Natural killer cell (primary cell): ENCODE measurements at places on chromosomes 12 and 14.

GRCh38 chr12:101619026-101619786, 24.4 kb downstream of the MYBPC1 start:
- DNase-seq = no peak

- no peak for DNase-seq
Measured at GRCh38 chr14:33833706-33834465, 117.0 kb downstream of the EGLN3 start.

DNA sequence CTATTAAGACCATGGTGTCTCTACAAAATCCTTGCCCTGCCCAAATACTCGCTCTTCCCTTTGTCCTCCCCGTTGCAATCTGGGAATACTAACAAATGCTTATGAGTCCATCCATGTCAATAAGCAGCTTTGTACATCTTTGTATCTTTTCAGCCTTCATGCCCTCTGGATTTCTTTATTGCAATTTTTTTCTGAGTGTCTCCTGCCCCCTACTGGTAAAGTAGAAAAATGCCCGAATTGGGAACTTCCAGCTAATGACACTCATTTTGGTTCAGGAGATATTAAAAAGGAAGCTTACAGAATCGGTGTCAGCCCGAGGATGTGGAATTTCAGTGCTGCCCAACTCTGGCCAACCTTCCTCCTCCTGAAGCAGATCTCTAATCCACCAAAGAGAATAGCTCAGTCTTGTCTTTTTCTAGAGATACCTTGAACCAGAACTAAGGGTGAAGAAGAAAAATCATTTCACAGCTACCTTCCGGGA, 46.0 kb downstream of the SH2B3 start:
- no peak for DNase-seq

- DNase-seq = no peak
Measured at GRCh38 chr14:87874676-87875075, 118.3 kb downstream of the GALC start.

- no peak for DNase-seq
Measured at GRCh38 chr12:42698213-42698612, 108.7 kb upstream of the PRICKLE1 start.

GRCh38 chr12:2267703-2268470, 215.1 kb downstream of the CACNA1C start:
- no peak for DNase-seq

DNA sequence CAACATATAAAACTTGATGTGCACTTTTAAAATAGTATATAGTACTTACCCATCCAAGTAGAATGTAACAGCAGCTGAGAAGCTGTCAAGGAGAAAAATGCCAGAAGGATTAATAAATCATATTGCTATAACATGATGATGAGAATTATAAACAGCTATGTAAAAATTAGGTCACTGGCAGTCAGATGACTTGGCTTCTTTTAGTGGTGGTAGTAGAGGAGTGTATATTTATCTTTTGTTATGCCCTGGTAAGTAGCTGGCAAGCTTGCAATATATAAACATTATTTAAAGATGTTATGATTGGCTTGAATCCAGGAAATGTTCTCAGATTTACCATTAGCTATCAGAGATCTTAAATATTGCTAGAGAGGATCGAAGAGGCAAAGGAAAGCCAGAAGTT, 471.0 kb upstream of the MGAT4C start:
- DNase-seq = no peak

DNA sequence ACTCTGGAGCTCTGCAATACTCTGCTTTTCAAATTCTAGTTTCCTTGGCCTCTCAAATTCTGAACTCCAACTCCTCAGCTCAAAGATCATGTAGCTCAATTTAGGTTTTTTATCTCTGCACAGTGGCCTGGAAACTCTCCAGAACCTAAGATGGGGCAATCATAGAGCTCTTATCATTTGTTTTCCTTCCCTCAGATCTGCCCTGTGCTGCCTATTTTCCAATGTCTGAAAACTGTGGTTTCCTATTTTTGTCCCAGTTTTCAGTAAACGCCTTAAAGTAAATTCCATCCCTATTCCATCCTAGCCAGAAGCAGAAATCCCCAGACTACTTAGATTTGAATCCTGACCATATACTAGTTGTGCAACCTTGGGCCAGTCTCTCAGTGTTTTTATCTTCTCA, 73.2 kb downstream of the CEP83 start:
- DNase-seq = no peak

GRCh38 chr12:115095073-115095748, 411.2 kb upstream of the TBX3 start:
- no peak for DNase-seq

DNA sequence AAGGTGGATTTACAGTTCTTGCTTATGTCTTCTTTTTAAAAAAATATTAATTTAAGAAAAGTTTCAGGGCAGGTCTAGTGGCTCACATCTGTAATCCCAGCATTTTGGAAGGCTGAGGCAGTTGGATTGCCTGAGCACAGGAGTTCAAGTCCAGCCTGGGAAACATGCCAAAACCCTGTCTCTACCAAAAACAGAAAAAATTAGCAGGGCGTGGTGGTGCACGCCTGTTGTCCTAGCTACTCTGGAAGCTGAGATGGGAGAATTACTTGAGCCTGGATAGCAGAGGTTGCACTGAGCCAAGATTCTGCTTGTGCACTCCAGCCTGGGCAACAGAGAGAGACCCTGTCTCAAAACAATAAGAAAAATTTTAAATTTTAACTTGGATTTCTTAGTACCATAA, 5.4 kb upstream of the TAS2R46 start:
- DNase-seq = no peak

GRCh38 chr12:95990136-95990535, 6.0 kb downstream of the HAL start:
- no peak for DNase-seq

DNA sequence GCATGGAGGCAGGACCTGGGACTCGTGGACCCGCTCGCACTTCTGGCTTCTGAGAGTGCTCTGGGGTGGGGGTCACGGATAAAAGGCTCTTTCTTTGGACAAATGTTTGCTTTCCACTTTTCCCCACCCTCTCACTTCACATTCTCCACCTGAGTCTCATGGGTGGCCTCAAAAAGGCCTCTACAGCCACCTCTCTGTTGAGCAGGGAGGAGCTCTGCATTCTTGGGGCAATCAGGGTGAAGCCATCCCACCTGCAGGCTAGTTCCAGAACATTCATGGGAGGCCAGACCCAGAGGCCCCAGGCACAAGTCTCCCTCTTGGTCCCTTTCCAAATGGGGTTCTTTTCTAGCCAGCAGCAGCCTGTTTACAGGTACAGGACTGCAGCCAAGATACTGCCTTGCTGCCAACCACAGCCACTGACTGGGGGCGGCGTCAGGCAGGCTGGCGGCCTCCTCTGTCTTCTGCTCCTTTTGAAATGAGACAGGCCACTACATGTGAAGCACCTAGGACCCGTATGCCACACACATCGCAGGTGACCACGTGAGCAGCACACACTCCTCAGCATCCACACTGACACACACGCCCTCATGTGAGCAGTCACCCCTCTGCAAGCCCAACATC, 18.2 kb upstream of the CEBPE start:
- DNase-seq = no peak

DNA sequence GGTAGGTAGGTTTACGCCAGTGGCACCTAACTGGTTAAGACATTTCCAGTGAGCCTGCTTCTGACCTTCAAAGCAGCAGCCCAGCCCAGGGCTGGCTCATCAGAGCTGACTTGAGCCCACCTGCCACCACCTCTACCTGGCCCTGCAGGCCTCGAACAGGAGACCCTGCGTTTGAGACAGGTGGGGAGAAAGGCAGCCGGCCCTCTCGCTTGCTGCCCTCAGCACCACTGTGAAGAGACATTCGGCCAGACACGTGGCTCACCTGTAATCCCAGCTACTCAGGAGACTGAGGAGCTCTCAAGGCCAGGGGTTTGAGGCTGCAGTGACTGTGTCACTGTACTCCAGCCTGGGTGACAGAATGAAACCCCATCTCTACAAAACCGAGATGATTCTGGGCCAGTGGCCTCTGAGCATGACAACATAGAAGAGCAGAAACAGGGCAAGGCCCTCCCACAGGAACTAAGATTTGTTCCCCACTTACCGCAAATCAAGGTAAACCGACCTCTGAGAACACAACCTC, 74.2 kb downstream of the TESC start:
- no peak for DNase-seq

GRCh38 chr12:31003861-31004640, 69.6 kb upstream of the DDX11 start:
- no peak for DNase-seq

DNA sequence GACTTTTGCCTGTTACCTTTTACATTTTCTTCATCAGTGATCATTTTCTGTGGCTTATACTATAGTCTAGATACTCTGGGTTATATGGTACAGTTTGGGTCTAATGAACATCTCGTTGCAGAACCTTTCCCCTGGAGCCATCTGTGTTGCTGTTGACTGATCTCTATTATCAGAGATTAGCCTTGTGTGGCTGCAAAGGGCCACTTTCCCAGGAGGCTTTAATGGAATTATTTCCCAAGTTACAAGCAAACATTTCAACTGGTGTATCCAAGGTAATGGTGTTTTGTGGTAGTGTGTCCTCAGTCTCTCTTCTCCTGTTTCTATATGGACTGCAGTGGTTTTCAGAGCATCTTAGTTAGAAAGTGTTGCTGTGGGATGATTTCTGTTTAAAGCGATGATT, 25.9 kb downstream of the UTP20 start:
- no peak for DNase-seq

GRCh38 chr14:92224358-92224954, 98.5 kb upstream of the SLC24A4 start:
- DNase-seq = no peak

DNA sequence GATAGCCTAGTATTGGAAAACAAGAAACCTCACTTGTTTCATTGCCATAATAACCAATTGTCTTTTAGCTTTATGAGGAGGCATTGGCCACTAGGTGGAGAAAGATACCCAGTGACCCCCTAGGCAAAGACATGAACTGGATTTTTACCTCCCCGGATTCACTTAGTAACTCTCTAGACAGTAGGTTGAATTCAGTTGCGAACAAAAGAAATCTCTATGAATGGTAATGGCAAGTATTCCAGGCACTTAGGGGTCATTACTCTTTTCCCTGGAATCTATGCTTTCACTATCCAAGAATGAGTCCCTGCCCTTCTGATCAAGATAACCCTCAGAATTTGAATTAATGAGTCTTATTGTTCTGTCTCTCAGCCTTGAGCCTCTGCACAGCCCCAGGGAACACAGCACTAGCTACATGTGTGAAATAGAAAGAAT, 29.5 kb upstream of the RHOJ start:
- DNase-seq = no peak

DNA sequence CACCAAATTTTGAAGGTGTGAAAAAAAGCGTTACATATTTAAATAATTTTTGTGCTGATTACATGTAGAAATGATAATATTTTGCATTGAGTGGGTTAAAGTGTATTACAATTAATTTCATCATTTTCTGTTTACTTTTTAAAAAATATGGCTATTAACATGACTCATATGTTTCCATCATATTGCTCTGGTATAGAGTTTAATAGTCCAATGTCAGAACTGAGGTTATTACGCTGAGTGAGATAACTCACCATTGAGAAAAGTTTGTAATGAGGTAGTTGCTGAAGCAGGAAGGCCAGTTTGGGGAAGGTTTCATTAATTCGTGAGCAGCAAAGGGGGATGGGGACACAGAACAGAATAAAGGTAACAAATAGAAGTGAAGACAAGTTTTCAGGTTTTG, 865.7 kb upstream of the MGAT4C start:
- no peak for DNase-seq

GRCh38 chr12:106984588-106985137, 2.3 kb downstream of the MTERF2 start:
- DNase-seq = no peak

DNA sequence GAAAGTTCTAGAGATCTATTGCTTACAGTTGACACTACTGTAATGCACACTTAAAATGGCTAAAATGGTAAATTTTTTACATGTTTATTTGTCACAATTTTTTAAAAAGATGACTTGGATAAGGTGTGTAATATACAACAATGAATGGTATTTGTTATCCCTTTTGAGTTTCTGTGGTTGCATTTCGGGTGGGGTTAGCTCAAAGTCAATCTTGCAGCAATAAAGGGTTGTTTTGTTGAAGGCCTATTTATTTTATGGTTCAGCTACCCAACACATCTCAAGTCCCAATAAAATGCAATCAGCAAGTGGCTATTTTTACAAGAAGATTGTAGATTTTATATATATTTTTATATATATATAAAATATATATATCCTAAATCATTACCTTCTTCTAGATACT, 22.1 kb downstream of the SNRPF start:
- DNase-seq = no peak

- no peak for DNase-seq
Measured at GRCh38 chr12:101238306-101238705, 28.3 kb upstream of the SLC5A8 start.

DNA sequence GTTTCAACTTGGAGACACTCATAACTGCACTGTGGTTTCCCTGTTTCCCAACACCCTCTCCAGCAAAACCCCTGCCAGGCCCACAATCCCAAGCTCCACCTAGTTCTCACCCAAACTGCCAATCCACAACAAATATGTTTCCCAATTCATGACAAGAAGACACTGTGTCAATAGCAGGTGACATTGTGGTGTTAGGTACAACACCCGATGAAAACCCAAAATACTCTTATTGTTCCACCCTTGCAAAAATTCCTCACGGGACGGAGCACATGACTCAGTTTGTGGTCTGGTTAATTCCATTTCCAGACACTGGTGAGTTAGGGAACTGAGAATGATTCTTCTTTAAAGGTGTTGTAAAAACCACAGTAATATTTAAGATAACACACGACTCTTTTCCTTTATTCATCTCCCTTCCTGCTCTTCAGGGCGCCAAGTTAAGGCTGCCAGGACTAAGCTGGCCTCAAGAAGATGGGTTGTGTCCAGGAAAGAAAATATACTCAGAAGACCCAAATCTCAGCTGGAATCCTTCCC, 735.5 kb downstream of the MED13L start:
- no peak for DNase-seq

DNA sequence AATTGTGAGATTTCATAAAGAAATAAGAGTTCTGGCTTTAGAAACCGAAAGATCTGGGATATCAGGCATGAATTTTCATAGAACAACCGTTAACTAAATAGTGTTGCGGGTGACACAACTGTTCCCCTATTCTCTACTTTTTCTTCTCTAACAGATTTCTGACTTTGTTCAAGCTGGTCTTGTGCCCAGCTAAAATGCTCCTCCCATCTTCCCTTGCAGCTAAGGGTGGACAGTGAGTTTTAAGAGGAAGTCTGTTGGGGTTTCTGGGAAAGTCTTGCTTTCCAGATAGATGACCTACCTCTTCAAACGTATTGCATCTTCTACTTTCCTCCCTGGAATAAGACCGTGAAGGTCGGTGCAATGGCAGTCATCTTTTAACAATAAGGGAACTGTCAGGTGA, 18.7 kb downstream of the CCDC63 start:
- DNase-seq = no peak
